ENCODE measurements at places on chromosomes 6 and 20.

- peak; percentile 57 for DNase-seq
Observed at GRCh38 chr20:19633985-19634384, 124.1 kb upstream of the RIN2 start.

GRCh38 chr20:40797425-40797824, 108.4 kb upstream of the MAFB start:
- peak; percentile 26 for DNase-seq

- DNase-seq, result no peak
Observed at GRCh38 chr6:1464781-1465370, 75.5 kb downstream of the FOXF2 start.

GRCh38 chr6:64429926-64430325, 794.3 kb downstream of the PHF3 start:
- DNase-seq, result no peak

GRCh38 chr6:159104163-159104925, 59.6 kb upstream of the TAGAP start:
- DNase-seq, result peak; percentile 65

- no peak for DNase-seq
Observed at GRCh38 chr6:6559994-6560570, 28.4 kb upstream of the LY86 start.

DNA sequence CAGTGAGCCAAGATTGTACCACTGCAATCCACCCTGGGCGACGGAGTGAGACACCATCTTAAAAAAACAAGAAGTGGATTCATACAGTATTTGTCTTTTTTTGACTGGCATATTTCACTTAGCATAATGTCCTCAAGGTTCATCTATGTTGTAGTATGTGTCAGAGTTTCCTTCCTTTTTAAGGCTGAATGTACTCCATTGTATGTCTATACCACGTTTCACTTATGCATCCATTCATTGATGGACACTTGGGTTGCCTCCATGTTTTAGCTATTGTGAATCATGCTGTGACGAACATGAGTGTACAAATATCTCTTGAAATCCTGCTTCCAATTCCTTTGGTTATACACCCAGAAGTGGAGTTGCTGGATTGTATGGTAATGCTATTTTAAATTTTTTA, 28.9 kb upstream of the FAM83D start:
- DNase-seq, result peak; percentile 76

GRCh38 chr6:2204272-2204671, 41.1 kb downstream of the GMDS start:
- no peak for DNase-seq

DNA sequence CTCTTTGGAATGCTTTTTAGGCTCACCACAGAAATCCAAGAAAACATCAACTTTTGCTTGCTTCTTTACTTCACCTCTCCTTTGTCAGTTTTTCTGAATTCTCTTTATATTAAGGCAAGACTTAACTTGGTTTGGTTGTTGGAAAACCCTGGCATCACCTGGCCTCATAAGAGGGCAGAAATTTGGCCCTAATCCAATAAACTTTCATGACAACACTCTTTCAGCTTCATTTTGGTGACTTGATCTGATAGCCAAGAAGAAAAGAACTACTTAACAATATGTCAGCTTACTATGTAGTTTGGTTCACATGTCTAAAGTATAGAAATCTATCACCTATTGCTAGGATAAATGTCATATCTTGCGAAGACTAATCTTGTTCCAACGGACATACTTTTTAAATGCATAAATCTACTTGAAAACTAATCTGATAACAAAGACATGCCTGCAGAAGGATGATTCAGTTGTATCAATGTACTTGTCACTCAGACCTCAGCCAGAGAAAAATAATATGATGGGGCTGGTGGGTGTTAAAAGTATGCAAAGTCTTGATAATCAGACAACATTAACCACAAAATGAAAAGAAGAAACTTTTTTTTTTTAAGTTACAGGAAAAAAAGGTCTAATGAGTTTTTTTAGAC, 19.3 kb upstream of the HBS1L start:
- DNase-seq, result no peak

DNA sequence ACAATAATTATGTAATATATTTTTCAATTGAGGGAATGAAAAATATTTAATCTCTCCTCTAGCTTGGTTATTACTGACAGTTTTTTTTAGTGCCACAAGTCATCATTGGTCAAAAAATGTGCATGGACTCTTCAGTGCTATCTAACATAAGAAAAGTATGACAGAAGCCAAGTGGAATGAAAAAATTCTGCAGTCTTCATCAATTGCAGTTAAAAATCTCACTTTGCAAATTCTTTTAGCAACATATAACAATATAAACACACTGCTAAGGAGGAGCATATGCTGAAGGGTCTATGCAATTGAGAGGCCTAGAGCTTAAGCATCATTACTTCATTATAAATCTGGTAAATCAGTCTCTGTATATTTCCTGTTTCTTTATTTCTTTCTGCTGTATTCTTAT, 175.1 kb downstream of the ARHGAP18 start:
- no peak for DNase-seq

- no peak for DNase-seq
Observed at GRCh38 chr6:27139756-27140579, 107.5 kb upstream of the PRSS16 start.

DNA sequence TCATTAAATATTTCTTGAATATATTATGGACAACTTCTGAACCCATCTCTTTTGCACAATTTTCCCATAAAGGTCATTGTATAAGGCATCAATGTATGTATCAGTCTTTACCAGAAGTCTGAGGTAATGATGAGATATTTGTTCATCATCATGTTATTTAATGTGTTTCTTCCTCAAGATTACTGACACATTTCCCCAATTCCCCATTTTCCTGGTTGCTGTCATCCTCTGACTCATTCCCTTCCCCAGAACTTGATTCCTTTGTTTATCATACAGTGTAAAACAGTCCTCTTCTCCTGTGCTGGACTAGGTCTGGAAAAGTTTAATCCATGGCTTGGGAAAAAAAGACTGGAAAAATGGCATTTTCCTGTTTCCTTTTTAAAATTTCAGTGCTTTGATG, 107.9 kb upstream of the FLRT3 start:
- peak; percentile 40 for DNase-seq

GRCh38 chr6:5667737-5668136, 339.0 kb downstream of the NRN1 start:
- DNase-seq, result no peak

DNA sequence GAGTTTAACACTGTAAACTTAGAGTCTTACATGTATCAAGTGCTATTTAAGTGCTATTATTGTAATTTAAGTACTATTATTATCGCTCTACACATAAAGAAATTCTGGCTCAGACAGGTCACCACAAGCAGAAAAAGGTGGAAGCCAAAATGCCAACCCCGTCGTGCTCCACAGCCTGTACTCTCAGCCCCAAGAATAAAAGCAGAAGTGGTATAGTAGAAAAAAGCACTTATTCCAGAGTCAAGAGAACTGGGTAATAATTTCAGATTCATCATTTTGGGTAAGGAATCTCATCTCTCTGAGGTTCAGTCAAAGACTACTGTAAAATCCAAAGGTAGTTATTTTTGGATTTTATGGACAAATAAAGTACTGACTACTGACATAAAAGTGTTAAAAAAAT, 943 bp downstream of the ZUP1 start:
- no peak for DNase-seq

DNA sequence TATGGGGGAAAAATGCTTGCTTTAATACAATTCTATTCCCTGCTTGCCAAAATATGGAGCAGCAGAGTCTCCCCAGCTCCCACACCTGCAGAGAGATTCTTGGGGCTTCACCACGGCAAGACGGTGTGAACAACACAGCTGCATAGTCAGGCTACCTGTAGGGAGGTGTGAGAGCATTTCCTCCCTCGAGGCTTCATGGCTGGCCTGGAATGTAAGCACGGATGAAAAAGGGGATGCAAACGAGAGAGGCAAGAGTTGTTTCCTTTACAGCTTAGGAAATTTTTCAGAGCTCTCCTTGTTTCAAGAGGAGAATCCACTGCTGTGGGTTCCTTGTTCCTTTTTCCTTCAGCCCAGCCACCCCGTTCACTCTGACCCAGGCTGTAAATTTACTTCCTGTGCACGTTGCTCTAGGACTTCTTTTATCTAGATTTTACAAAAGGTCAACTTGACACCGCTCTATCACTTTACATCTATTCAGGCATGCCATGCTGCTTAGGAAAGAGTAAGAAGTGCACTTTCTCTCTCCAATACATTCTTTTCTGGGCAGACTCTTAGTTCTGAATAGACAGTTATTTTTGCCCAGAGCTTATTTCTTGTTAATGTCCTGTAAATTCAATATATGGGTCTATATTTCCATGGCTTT, 197.1 kb downstream of the KHDC1L start:
- DNase-seq, result no peak

DNA sequence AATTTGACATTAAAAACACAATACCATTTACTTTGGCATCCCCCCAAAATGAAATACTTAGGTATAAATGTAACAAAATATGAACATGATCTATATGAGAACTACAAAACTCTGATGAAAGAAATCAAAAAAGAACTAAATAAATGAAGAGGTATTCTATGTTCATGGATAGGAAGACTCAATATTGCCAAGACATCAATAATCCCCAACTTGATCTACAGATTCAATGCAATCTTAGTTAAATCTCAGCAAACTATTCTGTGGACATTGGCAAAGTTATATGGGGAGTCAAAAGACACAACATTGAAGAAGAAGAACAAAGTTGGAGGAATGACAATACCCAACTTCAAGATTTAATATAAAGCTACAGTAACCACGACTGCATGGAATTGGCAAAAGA, 145.2 kb upstream of the HEY2 start:
- DNase-seq, result no peak

GRCh38 chr6:65259059-65259458, 448.0 kb downstream of the EYS start:
- DNase-seq, result peak; percentile 11

DNA sequence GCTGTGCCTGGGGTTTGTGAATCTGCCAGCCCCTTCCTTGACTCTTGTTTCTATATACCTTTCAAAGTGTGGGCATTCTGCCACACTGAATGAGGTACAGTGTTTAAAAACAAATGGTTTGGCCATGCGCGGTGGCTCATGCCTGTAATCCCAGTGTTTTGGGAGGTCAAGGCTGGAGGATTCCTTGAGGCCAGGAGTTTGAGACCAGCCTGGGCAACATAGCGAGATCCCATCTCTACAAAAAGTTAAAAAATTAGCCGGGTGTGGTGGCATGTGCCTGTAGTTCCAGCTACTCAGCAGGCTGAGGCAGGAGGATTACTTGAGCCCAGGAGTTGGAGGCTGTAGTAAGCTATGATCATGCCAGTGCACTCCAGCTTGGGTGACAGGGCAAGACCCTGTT, 5.8 kb downstream of the FAM83D start:
- no peak for DNase-seq

DNA sequence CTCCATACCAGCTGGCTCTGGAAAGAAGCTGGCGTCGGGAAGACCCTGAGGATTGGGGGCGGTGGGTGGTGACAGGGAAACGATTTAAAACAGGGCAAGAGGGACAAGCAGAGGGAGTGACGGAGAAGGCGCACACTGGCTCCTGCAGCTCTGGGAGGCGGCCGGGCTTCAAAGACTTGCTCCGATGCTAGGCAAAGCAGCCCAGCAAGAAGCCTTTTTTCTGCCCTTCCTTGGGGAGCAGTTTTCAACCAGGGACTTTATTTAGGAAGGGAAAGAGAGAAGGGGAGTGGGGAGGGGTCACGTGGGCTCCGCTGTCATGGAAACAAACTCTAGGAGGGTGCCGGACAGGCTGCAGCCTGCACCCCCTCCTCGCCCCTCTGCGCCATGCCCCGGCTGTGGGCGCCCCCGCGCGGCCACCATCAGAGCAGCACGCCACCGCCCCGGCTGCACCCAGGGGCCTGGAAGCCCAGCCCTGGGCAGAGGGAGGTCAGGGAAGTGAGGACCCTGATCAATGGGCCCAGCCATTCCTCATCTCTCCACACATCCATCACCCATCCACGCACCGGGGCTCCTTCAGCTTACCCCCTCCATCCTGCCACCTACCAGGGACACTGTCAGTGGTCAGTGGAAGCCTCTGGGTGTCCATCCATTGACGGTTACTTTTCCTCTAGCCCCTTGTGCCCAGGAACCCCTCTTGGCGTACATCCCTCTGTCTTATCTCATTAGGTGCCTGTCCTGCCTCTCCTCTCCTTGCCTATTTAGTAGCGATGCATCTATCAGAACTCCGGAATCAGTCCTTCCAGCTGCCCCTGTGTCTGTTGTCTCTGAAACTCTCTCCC, 66.6 kb upstream of the CCDC167 start:
- DNase-seq, result peak; percentile 51

GRCh38 chr6:2560917-2561698, 189.6 kb downstream of the MYLK4 start:
- no peak for DNase-seq

DNA sequence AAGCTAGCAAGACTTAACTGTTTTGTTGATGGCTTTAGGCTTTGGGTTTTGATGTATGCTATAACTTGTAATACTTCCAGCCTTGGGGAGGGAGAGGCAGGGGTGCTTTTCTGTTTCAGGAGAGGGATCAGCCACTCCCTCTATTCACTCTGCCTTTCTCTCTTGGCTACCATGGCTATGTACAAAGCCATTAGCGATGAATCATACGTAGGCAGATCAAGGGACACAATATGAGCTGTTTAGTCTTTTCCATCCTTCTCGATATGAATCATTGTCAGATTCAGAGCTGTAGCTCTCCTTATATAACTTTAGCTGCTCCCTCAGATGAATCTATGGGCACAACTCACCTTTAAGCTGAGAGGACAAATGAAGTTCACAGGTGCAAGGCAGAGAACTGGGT, 230.6 kb downstream of the TSHZ2 start:
- DNase-seq, result peak; percentile 30

DNA sequence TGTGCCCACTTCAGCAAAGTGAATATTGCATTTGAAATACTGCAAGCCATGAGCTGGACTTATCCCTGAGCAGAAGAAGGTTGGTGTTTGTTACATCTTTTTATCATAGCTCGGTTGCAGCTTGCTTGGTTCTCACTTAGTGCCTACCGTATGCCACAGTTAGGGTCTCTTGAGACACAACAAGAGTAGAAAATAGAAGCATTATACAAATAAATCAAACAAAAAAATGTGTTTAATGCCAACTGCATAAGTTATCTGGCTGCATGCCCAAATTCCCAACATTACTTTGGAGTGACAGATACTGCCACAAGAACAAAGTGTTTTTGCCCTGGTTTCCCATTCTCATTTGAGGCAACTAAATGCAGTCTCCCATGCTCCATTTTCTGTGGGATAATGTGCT, 53.9 kb upstream of the LAMP5 start:
- DNase-seq, result peak; percentile 52

DNA sequence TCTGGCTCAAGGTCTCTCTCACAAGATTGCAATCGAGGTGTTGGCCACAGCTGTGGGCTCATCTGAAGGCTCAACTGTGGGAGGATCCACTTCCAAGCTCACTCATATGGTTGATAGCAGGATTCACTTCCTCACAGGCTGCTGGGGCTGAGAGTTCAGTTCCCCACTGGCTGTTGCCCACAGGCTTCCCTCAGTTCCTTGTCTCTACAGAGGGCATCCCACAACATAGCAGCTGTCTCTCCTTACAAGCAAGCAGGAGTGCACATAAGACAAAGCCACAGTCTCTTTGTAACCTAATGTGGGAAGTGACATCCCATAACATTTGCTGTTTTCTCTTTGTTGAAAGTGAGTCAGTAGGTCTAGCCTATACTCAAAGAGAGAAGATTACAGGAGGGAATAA, 14.0 kb downstream of the SPATS1 start:
- DNase-seq, result no peak

Measured in COLO829 (cell line).